ENCODE measurements at places on chromosomes 6 and 20. TPM values are rescaled to one million over a fixed set of nuclear protein-coding genes. Genes with fewer than 3 reads are reported as not detected.

Gene HMGCLL1
- not detected for total RNA-seq

Gene TAF4
- total RNA-seq: 2.0 TPM

- DNase-seq: no peak
Observed at GRCh38 chr6:148851683-148852556, 105.1 kb downstream of the UST start.

Gene TRIM40
- total RNA-seq: not detected

DNA sequence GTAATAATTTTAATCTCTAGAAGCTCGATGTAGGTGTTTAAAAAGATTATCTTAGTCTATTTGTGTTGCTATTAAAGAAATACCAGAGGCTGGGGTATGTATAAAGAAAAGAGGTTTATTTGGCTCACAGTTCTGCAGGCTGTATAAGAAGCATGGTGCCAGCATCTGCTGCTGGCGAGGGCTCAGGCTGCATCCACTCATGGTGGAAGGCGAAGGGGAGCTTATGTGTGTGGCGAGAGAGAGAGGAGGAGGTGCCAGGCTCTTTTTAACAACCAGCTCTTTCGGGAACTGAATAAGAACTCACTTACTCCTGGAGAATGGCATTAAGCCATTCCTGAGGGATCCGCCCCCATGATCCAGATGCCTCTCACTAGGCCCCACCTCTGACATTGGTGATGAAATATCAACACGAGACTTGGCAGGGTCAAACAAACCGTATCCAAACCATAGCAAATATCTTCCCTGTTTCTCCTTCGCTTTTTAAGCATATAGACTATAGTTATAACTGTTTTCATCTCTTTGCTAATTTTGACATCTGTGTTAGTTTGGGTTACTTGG lies 24.5 kb downstream of the CHMP4B start:
- no peak for DNase-seq

GRCh38 chr6:160979061-160979708 lies 12.4 kb upstream of the MAP3K4 start:
- no peak for DNase-seq

Measured in H4 (cell line).